ENCODE measurements at places on chromosomes 11 and 22. TPM values are rescaled to one million over a fixed set of nuclear protein-coding genes. Genes with fewer than 3 reads are reported as not detected.
A peak's percentile ranks its signal among the peaks of the same experiment; 100 is the strongest.

The OR2AT4 gene
- not detected for total RNA-seq

The ELF5 gene
- total RNA-seq, result not detected

DNA sequence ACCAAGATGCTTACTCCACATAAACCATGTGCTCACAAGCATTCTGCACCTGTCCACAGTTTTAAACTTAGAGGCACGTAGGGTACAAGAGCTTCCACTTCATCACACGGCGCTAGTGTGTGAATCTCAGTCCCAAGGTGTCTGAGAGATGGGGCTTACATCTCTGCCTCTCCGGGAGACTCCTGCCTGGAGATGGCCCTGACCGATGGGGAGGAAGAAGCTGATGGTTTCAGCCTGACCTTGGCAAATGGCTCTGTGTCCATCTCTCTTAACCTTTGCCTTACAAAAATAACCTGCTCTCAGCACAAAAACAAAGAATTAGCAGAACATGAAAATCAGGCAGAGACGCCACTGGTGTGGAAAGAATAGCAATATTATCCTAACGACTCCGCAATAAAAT is 559.3 kb upstream of the B3GAT1 start:
- no peak overlapping the region for H3K27ac ChIP-seq
- no peak for DNase-seq
- no peak overlapping the region for H3K4me3 ChIP-seq
- H3K4me1 ChIP-seq, result no peaks in the 10 kb centered on the region
- H3K36me3 ChIP-seq, result no peaks in the 10 kb centered on the region

- H3K27ac ChIP-seq, result no peak overlapping the region
- peaks cover 9% of the 10 kb centered on the region for H3K4me1 ChIP-seq
- no peaks in the 10 kb centered on the region for H3K36me3 ChIP-seq
- H3K27me3 ChIP-seq, result no peaks in the 10 kb centered on the region
These were observed 133.1 kb downstream of the MICAL2 start for GRCh38 chr11:12243486-12243885.

GRCh38 chr11:118240999-118241763 is 11.0 kb downstream of the MPZL3 start:
- H3K36me3 ChIP-seq, result no peaks in the 10 kb centered on the region
- no peak overlapping the region for H3K4me3 ChIP-seq
- peaks cover 9% of the 10 kb centered on the region for H3K4me1 ChIP-seq
- H3K27me3 ChIP-seq, result peaks cover 63% of the 10 kb centered on the region
- no peak for DNase-seq

DNA sequence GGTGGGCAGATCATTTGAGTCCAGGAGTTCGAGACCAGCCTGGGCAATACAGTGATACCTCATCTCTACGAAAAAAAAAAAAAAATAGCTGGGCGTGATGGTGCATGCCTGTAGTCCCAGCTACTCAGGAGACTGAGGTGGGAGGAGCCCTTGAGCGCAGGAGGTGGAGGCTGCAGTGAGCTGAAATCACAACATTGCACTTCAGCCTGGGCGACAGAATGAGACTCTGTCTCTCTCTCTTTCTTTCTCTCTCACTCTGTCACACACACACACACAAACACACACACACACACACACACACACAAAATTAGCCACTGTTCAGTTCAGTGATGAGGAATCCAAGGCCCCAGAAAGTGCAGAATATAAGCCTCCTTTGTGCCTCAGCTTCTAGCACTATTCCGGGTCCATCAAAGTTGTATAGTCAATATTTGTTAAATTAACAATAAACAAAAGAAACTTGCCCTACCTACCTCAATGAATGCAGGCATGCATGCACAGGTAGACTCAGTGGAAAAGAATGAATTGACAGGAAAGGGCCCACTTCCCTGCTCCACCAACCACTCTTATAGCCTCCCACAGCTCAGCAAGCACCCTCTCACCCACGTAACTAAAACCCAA is 3.9 kb upstream of the SMIM35 start:
- H3K4me3 ChIP-seq, result no peak overlapping the region
- H3K36me3 ChIP-seq, result peaks cover 8% of the 10 kb centered on the region
- no peak for DNase-seq
- H3K27ac ChIP-seq, result no peak overlapping the region
- peaks cover 39% of the 10 kb centered on the region for H3K4me1 ChIP-seq

DNA sequence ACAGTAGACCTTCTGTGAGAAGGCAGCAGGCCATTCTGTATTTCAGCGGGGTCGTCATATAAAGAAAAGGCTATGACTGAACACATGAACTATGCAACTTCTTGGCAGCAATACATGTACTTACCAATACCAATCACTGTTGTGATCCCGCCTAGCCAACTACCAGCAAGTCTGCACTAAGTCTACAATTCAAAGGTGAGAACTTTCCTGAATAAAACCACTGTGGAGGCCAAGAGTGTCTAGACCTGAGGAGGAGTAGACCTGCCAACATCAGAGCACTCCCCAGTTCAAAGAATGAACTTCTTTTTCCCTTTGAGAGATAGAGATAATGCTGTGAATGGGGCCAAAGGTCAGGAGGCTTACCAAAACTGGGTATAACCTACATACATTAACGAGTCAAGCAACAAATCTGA is 108.2 kb downstream of the SIK3 start:
- H3K4me1 ChIP-seq, result peaks cover 63% of the 10 kb centered on the region
- peaks cover 4% of the 10 kb centered on the region for H3K27me3 ChIP-seq
- DNase-seq, result no peak
- peak overlapping the region; percentile 13 for H3K4me3 ChIP-seq
- peak overlapping the region; percentile 64 for H3K27ac ChIP-seq

- no peak overlapping the region for H3K27ac ChIP-seq
- no peak for DNase-seq
- H3K36me3 ChIP-seq, result no peaks in the 10 kb centered on the region
- H3K4me3 ChIP-seq, result no peak overlapping the region
These were observed 2.6 kb downstream of the C11orf21 start for GRCh38 chr11:2298795-2299761.

DNA sequence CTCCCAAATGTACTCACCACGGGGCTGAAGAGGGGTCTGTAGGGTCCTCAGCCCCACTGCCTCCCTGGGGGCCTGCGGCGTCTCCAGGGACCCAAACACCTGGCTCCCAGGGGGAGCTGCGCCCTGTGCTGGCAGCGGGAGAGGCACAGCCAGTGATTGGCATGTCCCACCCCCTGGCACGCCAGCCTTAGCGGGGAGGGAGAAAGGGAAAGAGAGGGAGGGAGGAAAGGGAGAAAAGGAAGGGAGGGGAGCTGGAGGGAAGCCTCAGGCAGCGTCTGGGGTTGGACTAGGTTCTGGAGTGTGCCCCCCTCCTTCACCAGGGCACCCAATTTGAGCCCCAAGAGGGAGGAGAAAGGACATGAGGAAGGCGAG is at the start of gene CHRM1:
TSS of gene CHRM1 (minus strand) at position 163 of the 372 bp plus-strand sequence. CDS start 10,263 bp downstream, outside the sequence.
- no peak for DNase-seq
- H3K36me3 ChIP-seq, result no peaks in the 10 kb centered on the region
- H3K27me3 ChIP-seq, result peaks cover 62% of the 10 kb centered on the region
- H3K4me1 ChIP-seq, result peaks cover 38% of the 10 kb centered on the region
- H3K4me3 ChIP-seq, result no peak within 1 kb of the TSS

GRCh38 chr22:42414021-42414420 is 18.2 kb downstream of the NFAM1 start:
- no peak overlapping the region for H3K4me3 ChIP-seq
- H3K36me3 ChIP-seq, result no peaks in the 10 kb centered on the region
- no peak for DNase-seq
- H3K27me3 ChIP-seq, result no peaks in the 10 kb centered on the region

DNA sequence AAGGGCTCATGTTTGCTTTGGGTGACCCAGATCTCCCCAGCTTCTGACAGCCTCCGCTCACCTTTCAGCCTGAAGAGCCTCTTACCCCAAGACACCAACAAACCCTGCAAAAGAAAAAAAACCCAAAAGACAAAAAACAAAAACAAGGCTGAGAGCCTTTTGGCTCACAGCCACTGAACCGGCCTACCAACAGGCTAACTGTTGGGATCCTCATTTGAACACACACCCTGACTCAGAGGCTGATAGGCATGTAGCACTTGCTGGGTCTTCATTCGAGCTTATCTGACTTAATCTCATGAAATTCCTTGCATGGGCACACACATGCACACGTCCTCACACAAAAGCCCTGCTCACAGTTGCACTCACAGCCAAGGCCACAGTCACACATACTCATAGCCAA is 22.9 kb upstream of the TSKU start:
- H3K27ac ChIP-seq, result peak overlapping the region; percentile 50
- DNase-seq, result no peak
- H3K4me3 ChIP-seq, result no peak overlapping the region
- H3K4me1 ChIP-seq, result no peaks in the 10 kb centered on the region

- no peaks in the 10 kb centered on the region for H3K27me3 ChIP-seq
- H3K4me1 ChIP-seq, result peaks cover 4% of the 10 kb centered on the region
- H3K36me3 ChIP-seq, result no peaks in the 10 kb centered on the region
These were observed 886.9 kb upstream of the CCDC90B start for GRCh38 chr11:84173078-84173477.

GRCh38 chr11:2576111-2576510 is 123.7 kb downstream of the KCNQ1OT1 start:
- no peaks in the 10 kb centered on the region for H3K4me1 ChIP-seq
- H3K27me3 ChIP-seq, result no peaks in the 10 kb centered on the region
- no peaks in the 10 kb centered on the region for H3K36me3 ChIP-seq
- H3K27ac ChIP-seq, result no peak overlapping the region

GRCh38 chr11:128469220-128469619 is 118.1 kb downstream of the ETS1 start:
- no peak for DNase-seq
- H3K4me1 ChIP-seq, result peaks cover 27% of the 10 kb centered on the region
- H3K4me3 ChIP-seq, result no peak overlapping the region
- peaks cover 6% of the 10 kb centered on the region for H3K27me3 ChIP-seq
- peak overlapping the region; percentile 57 for H3K27ac ChIP-seq
